ENCODE measurements at places on chromosomes 3 and 15. TPM values are rescaled to one million over a fixed set of nuclear protein-coding genes. Genes with fewer than 3 reads are reported as not detected.
A peak's percentile ranks its signal among the peaks of the same experiment; 100 is the strongest.

DNA sequence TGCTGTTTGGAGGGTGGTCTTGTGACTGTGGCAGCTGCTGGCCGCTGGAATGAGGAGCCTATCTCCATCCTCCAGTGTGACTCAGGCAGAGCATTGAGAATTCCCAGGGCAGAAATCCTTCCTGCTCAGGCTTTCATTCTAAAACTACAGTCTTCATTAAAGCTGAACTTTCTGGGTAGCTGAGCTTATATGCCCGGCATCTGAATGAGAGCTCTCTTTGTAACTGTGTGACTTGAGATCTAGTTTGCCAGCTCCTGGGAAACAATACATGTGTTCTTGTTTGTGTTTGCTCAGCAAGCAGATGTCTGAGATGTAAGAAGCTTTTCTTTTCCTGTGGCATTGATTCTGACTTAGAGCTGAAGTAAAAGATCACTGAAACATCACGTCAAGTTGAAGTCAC is 22.4 kb downstream of the RLBP1 start:
- no peaks in the 10 kb centered on the region for H3K27me3 ChIP-seq
- no peak overlapping the region for H3K4me3 ChIP-seq
- DNase-seq: no peak
- H3K27ac ChIP-seq: no peak overlapping the region

- DNase-seq: no peak
- H3K36me3 ChIP-seq: no peaks in the 10 kb centered on the region
- H3K4me1 ChIP-seq: peaks cover 4% of the 10 kb centered on the region
- H3K4me3 ChIP-seq: peak within 1 kb of the TSS; percentile 2
Measured at GRCh38 chr3:112293368-112294321, at the start of gene SLC9C1. SLC9C1 (minus strand) TSS chr3:112294216; CDS start chr3:112286791, 7,425 bp downstream.

DNA sequence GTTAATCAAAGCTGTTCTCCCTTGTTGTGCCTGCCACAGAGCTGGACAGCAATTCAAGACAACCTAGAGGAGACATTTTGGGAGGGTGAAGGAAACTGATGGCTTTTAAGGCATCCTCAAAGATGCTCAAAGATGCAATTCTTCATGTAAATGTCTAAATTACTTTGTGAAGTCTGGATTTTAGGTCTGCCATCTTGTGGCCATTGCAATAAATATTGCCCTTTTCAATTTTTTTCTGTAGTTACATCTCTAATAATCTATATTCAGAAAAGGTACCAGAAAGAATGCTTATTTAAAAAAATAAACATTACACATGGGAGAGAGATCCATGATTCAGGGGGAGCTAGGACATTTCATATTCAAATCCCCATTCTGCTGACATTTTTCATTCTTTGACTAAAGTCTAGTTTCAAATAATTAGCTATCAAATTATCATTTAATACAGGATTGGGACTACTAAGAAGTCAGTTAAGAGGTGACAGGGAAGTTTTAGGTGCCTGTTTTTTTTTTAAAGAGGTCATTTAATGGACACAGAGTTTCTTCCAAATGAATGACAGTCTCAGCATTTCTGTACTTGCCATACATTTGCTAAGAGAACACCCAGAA is 259.8 kb upstream of the WNT5A start:
- H3K4me1 ChIP-seq: no peaks in the 10 kb centered on the region
- H3K27ac ChIP-seq: no peak overlapping the region
- H3K36me3 ChIP-seq: no peaks in the 10 kb centered on the region
- DNase-seq: no peak

DNA sequence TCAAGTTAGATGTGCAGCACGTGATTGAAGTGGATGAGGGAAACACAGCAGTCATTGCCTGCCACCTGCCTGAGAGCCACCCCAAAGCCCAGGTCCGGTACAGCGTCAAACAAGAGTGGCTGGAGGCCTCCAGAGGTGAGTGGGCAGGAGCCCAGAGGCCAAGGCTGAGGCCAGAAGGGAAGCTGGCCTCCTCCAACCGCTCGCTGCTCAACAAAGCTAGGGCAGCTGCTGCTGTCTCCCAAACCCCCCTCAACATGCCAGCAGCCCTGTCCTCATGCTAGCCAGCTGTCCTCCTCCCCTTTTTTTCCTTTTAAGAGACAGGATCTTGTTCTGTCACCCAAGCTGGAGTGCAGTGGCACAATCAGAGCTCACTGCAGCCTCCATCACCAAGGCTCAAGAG is 57.0 kb downstream of the BOC start:
- H3K27me3 ChIP-seq: no peaks in the 10 kb centered on the region
- no peak overlapping the region for H3K4me3 ChIP-seq
- H3K27ac ChIP-seq: no peak overlapping the region
- H3K36me3 ChIP-seq: no peaks in the 10 kb centered on the region

GRCh38 chr3:122921791-122922651 is 105.5 kb downstream of the SEMA5B start:
- H3K36me3 ChIP-seq: no peaks in the 10 kb centered on the region
- peak; percentile 85 for DNase-seq
- H3K27me3 ChIP-seq: peaks cover 13% of the 10 kb centered on the region

- no peaks in the 10 kb centered on the region for H3K36me3 ChIP-seq
- H3K4me1 ChIP-seq: no peaks in the 10 kb centered on the region
- H3K27me3 ChIP-seq: no peaks in the 10 kb centered on the region
- H3K4me3 ChIP-seq: no peak overlapping the region
- no peak overlapping the region for H3K27ac ChIP-seq
Measured at GRCh38 chr3:12737319-12737718, 21.7 kb downstream of the TMEM40 start.

DNA sequence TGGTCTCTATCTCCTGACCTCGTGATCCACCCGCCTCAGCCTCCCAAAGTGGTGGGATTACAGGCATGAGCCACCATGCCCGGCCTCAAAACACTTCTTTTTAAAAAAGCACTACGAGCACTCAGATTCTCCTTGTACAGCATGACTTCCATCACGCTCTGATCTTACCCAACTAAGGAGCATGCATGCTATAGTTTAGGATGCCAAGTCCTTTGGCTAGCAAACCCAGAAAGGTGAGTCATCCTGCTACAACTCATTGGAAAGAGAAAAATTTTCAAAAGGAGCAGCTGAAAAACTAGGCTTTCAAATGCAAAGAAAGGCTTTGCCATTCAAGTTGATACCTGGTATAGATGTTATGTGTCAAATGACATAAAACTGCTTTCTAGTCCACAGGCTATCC is 70.3 kb upstream of the PRICKLE2 start:
- H3K4me1 ChIP-seq: no peaks in the 10 kb centered on the region
- no peak overlapping the region for H3K27ac ChIP-seq
- no peak for DNase-seq
- no peaks in the 10 kb centered on the region for H3K36me3 ChIP-seq

DNA sequence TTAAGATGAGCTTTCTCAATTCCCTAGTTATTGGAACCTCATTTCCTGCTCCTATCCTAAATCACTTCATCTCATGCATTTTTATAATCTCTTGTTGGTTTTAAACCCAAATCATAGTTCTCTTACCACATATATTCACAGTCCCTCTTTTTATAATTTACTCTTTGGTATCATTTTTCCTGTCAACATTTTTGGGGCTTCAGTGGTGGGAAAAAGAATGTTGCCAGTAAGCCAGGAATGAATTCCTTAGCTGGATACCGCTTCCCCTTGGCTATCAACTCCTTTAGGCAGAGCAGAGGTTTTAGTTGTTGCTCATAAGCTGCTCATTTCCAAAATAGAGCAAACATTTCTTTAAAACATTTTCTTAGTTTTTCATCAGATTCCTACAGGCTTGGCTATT is 112.3 kb downstream of the GALK2 start:
- H3K4me3 ChIP-seq: no peak overlapping the region
- no peaks in the 10 kb centered on the region for H3K36me3 ChIP-seq
- no peak for DNase-seq
- H3K4me1 ChIP-seq: no peaks in the 10 kb centered on the region
- H3K27me3 ChIP-seq: no peaks in the 10 kb centered on the region

Gene FETUB
- not detected for total RNA-seq

Gene PLA2G4F
- total RNA-seq: not detected

Gene GP5
- 0.13 TPM for total RNA-seq

Data from H1 (cell line).